ENCODE measurements at places on chromosomes 1 and 21.

GRCh38 chr1:41806472-41807155 is 112.1 kb downstream of the HIVEP3 start:
- no peak for DNase-seq

DNA sequence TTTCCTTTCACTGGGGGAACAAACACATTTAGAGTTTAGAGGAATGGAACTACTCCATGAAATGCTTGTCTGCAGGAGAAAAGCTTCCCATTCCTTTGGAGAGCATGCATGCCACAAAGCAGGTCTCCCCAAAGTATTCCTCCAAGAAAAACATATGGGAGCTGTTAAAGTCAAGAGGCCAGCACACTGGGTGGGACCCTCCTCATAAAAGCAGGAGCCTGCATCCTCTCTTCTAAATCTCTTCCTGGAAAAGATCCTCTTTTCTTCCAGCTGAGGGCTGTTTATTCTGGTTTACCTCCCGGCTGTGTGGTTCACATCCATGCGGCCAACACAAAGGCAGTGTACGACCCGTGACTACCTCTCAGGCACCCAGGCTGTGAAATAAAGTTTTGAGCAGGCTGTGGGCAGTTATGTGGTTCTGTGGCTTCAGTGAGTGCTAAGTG is 103.4 kb downstream of the TENT5C start:
- no peak for DNase-seq

DNA sequence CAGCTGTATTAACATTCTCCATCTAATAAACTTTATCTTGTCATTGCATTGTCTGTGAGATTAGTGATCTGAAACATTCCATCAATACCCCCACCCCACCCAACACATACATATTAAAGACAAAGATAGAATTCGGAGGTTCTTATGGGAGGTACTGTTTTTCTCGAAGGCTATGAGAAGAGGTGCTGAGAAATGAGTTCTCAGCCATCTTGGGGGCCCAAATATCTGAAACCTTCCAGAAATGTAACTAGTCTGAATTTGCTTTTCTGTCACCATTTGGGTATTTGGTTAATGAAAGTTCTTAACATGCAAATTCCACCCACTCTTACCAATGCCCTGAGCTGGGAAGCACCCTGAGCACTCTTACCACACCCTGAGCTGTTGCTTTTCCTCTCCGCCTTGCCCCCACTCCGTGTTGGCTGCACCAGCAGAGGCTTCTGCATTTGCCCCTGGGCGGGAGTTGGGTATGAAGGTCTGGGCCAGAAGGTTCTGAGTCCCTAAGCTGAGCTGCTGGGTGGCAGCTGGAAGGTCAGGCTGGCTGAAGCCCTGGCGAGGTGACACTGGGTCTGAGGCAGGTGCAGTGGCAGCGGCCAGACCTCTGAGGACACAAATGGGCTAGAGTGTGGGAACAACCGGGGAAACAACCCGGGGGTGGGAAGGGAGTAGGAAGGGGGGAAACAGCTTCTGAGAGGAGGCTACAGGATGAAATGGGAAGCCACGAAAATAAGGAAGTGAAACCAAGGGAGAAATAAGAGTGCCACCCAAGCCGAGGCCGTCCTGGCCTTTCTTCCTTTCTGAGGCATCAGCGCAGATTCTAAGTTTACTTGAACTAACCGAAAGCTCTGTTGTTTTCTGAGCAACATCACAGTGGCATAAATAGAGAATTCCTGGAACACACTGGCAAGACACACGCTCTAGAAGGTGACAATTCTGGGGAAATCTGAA is 26.3 kb upstream of the IER5 start:
- DNase-seq: peak; percentile 81

DNA sequence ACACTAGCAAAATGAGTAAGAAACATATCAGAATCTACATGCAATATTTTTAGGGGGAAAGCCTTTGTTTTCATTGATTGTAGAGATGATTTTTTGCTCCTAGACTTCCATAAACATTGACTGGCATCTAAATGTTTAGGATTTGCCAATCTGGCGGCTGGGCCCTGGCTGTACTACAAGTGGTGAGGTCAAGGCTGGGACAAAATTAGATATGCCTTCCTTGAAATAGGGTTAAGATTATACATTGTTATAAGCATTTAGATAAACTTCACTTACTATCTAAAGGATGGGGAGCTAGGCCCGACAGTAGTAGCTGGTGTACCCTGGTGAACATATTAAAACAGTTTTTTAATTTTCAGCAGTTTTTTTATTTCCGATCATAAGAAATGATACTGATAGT is 5.2 kb downstream of the NFIA start:
- no peak for DNase-seq

GRCh38 chr1:155773221-155773620 is 83.8 kb downstream of the GON4L start:
- DNase-seq: no peak

GRCh38 chr1:184492536-184492935 is 105.7 kb downstream of the C1orf21 start:
- no peak for DNase-seq

GRCh38 chr1:214255509-214255908 is 25.4 kb upstream of the SMYD2 start:
- no peak for DNase-seq

- no peak for DNase-seq
Observed at GRCh38 chr1:81799939-81800694, 617 bp upstream of the ADGRL2 start.

DNA sequence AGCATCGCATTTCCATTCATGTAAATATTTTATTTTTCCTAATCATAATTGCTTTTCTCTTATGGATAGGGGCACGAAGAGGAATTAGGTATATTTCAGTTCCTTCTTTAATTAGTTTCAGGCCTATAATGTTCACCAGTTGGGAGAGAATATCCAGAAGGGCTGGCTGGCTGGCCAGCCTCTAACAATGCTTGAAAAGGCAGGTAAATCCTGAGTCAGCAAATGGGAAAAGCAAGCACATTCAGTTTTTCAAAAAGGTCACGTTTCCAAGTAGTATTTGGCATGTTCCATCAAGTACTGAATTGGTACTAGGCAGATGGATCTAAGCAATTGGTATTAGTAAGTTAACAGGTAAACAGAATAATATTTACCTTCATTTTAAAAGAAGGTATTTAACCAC is 8.0 kb downstream of the RAB29 start:
- DNase-seq: no peak

- no peak for DNase-seq
Observed at GRCh38 chr1:74690909-74691308, 17.3 kb upstream of the ERICH3 start.

DNA sequence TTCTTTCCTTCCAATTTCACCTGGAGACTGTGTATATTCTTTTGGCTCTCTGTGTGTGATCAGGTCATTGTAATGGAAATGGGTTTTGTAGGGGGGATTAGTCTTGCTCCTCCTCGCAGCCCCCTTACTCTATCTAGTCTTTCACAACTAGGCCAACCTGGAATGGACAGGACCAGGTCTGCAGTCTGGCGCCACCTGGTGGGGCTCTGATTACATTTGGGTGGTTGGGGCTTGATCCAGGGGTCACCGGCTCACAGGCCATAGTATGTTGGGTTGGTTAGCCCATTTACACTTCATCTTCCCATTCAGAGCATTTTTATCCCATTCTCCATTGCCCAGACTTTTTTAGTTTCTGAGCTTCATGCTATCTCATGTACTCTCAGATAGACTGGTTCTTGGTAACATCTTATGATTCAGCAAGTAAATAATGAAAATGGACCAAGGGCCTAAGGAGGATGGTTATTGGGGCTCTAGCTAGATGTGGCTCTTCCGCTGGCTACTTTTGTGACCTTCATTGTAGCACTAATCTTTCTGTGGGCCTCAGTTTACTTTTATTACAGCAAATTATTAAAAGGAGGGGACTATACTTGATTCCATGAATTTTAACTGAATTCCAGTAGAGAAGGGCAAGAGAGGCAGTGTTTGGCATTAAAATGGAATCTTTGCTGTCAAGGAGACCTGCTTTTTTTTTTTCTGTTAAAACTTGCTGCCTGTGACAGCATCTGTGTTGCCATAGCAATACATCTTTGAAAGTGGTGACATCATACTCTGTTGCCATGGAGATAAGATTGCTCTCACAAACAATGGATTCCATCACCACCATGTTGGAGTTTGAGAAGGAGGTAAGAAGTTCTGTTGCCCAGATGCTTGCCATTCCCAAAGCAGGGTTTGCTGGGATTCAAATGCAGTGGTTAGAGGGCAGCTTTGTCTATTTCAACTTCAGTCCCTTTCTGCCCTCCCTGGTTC is 150.1 kb downstream of the PLXNA2 start:
- peak; percentile 33 for DNase-seq

GRCh38 chr1:48552420-48552819 is 80.4 kb upstream of the SPATA6 start:
- no peak for DNase-seq

DNA sequence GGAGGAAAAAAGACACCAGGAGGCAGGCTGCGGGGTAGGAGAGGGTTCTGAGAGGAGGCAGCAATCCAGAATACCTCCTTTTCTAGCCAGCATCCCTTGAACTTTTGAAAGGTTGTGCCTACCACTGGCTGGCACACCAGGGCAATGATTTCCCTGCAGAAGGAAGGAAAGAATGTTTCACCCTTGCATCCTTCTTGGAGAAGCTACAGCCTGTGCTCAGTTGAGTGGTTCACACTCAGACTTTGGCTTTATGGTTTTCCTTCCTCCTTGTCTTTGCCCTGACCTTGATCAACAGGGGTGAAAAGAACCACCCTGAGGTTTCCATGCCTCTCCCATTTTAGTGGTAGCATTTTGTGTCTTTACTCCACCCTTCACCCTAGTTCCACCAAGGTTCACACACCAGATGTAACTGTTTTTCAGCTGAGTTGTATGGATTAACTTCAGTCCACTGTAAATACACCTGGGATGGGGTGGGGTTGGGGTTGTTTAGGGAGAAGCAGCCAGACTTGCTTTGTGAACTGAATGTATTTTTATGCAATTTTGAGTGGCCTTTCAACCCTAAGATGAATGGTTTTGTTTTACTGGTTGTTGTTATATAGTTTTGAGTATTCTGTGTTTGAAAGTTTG is 122.3 kb downstream of the SYT2 start:
- no peak for DNase-seq

DNA sequence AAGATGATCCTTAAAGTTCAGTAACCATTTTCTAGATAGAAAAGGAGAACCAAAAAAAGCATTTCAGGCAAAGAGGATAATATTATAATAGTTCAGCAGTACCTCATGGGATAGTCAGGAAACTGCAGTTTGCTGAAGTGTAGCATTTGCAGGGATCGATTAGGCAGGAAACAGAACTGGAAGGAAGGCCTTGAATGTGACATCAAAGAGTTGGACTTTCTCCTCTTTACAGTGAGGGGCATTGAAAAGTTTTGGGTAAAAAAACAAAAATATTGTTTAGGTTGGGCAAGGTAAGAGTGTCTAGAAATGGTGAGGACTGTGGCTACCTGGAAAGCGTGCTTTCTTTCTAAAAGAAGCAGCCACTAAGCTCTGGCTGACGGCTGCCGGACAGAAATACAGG is 8.0 kb upstream of the IRF6 start:
- no peak for DNase-seq

- no peak for DNase-seq
Observed at GRCh38 chr21:24275616-24276015, 1331.7 kb downstream of the MRPL39 start.

GRCh38 chr1:147266381-147266780 is 23.9 kb downstream of the CHD1L start:
- no peak for DNase-seq

DNA sequence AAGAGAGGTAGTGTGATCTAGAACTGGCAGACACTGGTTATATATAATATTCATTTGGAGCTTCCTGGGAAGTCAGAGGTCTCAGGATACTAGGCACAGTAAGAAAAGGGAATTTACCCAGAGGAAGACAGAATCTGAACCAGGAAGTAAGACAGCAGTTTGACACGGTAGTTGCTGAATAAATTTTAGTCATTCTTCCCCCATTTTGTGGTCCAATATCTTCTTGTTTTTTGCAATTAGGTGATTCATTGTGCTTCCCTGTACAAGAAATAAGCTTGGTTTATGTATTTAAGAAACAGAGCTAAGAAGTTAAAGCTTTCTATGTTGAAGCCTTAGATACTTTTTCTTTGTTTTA is 1.3 kb downstream of the TMEM167B start:
- no peak for DNase-seq

DNA sequence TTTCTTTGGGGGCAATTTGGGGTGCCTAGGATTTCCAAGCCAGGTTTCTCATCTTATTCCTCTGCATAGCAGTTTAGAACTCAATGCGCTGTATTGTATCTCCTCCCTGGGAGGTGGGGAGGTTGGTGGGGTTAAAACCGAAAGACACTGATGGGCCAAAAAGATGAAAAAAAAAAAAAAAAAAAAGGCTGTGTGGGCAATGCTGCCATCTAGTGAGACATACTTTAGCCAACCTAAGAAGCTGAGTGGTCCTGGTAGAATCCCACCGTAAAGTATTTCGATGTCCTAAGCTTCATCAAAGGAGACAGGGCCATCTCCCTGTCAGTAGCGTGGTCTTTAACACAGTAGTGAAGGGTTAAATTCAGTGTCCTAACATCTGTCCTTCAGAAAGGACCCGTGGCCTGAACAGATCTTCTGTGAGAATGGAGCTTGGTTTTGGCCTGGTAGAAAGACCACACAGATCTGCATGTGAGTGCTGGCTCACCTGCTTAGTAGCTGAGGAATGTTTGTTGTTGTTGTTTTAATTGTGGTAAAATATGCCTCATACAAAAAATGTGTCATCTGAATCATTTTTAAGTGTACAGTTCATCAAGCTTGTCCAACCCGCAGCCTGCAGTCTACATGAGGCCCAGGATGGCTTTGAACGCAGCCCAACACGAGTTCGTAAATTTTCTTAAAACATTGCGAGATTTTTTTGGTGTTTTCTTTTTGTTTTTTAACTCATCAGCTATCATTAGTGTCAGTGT is 226.2 kb downstream of the KIF26B start:
- no peak for DNase-seq

GRCh38 chr1:171588230-171588629 is 33.8 kb upstream of the MYOCOS start:
- DNase-seq: no peak

DNA sequence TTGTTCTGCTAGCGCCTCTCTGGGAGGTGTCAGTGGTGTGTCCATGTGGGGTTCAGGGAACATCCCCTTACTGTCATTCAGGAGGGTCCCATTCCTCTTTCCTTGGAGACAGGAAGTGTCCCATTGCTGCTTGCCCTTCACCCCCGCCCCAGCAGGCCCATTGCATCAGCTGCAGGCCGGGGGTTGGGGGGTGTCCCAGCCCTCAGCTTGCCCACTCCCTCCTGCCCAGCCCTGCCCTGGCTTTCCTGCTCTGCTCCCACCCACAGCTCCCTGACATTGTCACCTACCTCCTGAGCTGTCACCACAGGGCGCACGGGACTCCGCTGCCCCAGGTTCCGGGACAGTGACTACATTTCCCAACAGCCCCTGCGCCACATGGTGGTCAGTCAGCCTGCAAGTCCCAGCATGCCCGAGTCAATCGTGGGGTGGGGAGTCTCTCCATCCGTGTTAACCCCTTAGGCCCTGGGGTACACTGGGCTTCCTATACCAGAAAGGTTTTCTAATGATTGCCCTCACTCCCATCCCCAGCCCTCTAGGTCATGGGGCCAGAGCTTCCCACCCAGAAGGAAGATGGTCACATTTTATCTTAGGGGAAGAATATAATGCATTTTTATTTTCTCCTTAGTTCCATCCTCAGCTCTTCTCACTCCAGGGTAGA is at the start of gene INPP5B:
Gene INPP5B (minus strand): TSS at position 351 of the 658 bp plus-strand sequence. CDS start 745 bp downstream, outside the sequence.
- peak; percentile 60 for DNase-seq

GRCh38 chr1:174028495-174028894 is 6.3 kb upstream of the RC3H1 start:
- no peak for DNase-seq

All from HL-60 (cell line).